ENCODE measurements at places on chromosomes 6 and 20. TPM values are rescaled to one million over a fixed set of nuclear protein-coding genes. Genes with fewer than 3 reads are reported as not detected.
A peak's percentile ranks its signal among the peaks of the same experiment; 100 is the strongest.

TRAM2 gene
- polyA plus RNA-seq = 3.3 TPM

GGTLC1 gene
- polyA plus RNA-seq = not detected

RBBP8NL gene
- polyA plus RNA-seq = not detected

ZBTB9 gene
- 10.4 TPM for polyA plus RNA-seq

LY6G6D gene
- not detected for polyA plus RNA-seq

HSPA1L gene
- 1.6 TPM for polyA plus RNA-seq

RPL10A gene
- polyA plus RNA-seq = 1,445 TPM

MCUR1 gene
- 9.7 TPM for polyA plus RNA-seq

PBOV1 gene
- not detected for polyA plus RNA-seq

KIAA0408 gene
- not detected for polyA plus RNA-seq

ARMC12 gene
- 0.30 TPM for polyA plus RNA-seq

BPIFB4 gene
- not detected for polyA plus RNA-seq

RBPJL gene
- not detected for polyA plus RNA-seq

GRCh38 chr20:25046181-25046641, 11.7 kb downstream of the ACSS1 start:
- DNase-seq = no peak
- peaks cover 2% of the 10 kb centered on the region for H3K36me3 ChIP-seq
- H3K4me3 ChIP-seq = no peak overlapping the region

GRCh38 chr20:23446505-23446904, 6.2 kb downstream of the CST11 start:
- DNase-seq = no peak
- H3K4me3 ChIP-seq = no peak overlapping the region
- no peaks in the 10 kb centered on the region for H3K36me3 ChIP-seq
- H3K27ac ChIP-seq = no peak overlapping the region
- peaks cover 10% of the 10 kb centered on the region for H3K4me1 ChIP-seq
- no peaks in the 10 kb centered on the region for H3K27me3 ChIP-seq

DNA sequence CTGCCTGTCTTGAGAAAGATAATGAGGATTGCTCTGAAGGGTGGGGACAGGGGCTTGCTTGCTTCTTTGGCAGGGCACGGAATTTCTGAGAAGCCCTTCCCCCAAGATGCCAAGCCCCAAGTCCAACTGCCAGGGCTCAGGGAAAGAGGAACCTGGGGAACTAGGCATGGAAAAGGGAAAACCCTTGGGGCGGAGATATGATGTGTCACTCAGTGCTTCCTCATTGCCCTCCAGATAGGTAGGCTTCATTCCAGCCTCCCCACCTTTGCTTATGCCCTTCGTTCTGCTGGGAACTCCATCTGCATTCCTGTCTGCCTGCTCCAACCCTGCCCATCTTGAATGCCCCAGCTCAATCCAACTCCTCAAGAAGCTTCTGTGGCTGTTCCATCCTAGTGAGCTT, 61.2 kb downstream of the VEGFA start:
- no peak overlapping the region for H3K27ac ChIP-seq
- no peak for DNase-seq
- H3K4me3 ChIP-seq = no peak overlapping the region

- H3K27me3 ChIP-seq = no peaks in the 10 kb centered on the region
- H3K4me1 ChIP-seq = peaks cover 3% of the 10 kb centered on the region
- H3K4me3 ChIP-seq = no peak overlapping the region
- no peak for DNase-seq
- no peak overlapping the region for H3K27ac ChIP-seq
These were observed 139.2 kb downstream of the SOX4 start for GRCh38 chr6:21732731-21733130.

- no peaks in the 10 kb centered on the region for H3K4me1 ChIP-seq
- DNase-seq = no peak
- no peak overlapping the region for H3K4me3 ChIP-seq
- H3K27ac ChIP-seq = no peak overlapping the region
- peaks cover 13% of the 10 kb centered on the region for H3K27me3 ChIP-seq
These were observed 319.2 kb upstream of the MOCS1 start for GRCh38 chr6:40253420-40253819.

DNA sequence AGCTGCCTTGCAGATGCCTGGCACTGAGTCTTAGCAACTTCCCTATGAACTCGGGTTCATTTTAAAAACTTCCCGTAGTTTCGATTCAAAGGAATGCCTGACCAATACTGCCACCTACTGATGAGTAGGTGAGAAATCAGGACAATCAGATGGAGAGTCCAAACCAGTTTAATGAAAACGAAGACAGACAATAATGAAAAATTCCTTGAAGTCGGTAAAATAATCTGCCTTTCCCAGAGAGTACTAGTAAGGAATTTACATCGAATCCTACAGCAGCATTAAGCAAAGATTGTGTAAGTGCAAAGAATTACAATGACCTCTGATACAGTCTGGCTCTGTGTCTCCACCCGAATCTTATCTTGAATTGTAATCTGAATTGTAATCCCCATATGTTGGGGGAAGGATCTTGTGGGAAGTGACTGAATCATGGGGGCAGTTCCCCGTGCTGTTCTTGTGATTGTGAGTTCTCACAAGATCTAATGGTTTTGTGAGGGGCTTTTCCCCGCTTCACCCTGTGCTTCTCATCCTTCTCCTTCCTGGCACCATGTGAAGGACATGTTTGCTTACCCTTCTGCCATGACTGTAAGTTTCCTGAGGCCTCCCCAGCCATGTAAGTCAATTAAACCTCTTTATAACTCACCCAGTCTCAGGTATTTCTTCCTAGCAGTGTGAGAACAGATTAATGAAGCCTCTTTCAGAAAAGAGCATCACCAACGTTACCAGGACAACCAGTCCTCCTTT, 134.4 kb downstream of the ARHGAP18 start:
- H3K27ac ChIP-seq = no peak overlapping the region
- no peaks in the 10 kb centered on the region for H3K27me3 ChIP-seq
- peak; percentile 14 for DNase-seq
- peaks cover under 1% of the 10 kb centered on the region for H3K36me3 ChIP-seq
- peak overlapping the region; percentile 61 for H3K4me3 ChIP-seq
- peaks cover 4% of the 10 kb centered on the region for H3K4me1 ChIP-seq

DNA sequence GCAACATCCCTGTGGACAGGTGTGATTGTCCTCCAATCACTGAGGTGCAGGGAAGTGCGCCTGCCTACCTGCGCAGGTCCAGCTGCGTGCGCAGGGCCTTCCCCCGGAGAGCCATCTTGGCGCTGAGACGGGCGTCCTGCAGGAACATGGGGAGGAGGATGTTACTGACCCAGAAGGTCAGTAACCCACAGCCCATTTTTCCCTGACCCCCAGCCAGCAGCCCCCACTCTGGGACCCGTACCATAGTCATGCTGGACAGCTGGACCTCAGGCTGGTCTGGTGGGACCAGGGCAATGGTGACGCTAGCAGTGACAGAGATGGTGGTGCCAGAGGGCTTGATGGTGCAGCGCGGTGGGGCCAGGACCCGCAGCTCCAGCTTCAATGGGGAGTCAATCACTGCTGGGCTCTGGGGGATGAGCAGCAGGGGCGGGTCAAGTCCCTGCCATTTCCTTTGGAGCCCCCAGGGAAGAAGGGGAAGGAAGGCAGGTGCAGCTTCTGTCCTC, 9.7 kb downstream of the PLTP start:
- H3K4me1 ChIP-seq = no peaks in the 10 kb centered on the region
- no peak for DNase-seq
- H3K36me3 ChIP-seq = peaks cover 12% of the 10 kb centered on the region

DNA sequence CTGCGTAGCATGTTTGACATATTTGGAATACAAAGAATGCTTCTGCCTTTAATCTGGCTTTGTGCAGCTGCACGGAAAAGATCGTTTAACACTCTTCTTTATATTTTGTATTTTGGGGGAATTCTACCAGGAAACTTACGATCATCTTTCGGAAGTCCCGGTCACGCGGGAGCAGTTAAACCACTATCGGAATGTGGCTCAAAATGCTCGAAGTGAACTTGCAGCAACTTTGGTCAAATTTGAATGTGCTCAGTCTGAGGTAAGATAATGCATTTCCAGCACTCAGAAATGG, 42.3 kb downstream of the CCDC170 start:
- peaks cover 14% of the 10 kb centered on the region for H3K27me3 ChIP-seq
- H3K36me3 ChIP-seq = peaks cover 4% of the 10 kb centered on the region
- no peak overlapping the region for H3K27ac ChIP-seq
- DNase-seq = no peak
- H3K4me3 ChIP-seq = no peak overlapping the region
- no peaks in the 10 kb centered on the region for H3K4me1 ChIP-seq

GRCh38 chr6:83708546-83708969, 343 bp downstream of the SNAP91 start:
- H3K27me3 ChIP-seq = peaks cover 21% of the 10 kb centered on the region
- no peak overlapping the region for H3K4me3 ChIP-seq
- H3K4me1 ChIP-seq = peaks cover 3% of the 10 kb centered on the region
- DNase-seq = no peak
- no peak overlapping the region for H3K27ac ChIP-seq

GRCh38 chr6:13990796-13991195, 66.0 kb downstream of the RNF182 start:
- H3K4me1 ChIP-seq = no peaks in the 10 kb centered on the region
- no peak overlapping the region for H3K27ac ChIP-seq
- peaks cover 26% of the 10 kb centered on the region for H3K27me3 ChIP-seq
- DNase-seq = no peak

DNA sequence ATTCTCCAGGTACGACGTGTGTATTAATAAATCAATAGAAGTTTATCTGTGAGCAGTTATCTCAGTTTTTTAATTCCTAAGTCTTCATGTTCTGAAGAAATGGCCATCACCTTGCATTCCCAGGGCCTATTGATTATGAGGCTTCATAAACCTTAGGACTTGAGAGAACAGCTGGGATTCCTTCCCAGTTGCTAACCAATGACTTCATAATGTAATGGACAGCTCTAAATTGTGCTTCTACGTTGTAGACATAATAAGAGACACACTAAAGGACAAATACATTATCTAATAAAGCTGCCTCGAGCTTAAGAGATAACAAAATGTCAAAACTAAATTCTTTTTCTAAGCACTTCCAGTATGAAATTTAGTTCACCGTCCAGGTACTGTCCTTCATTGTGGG, 30.6 kb downstream of the TSHZ2 start:
- no peak overlapping the region for H3K4me3 ChIP-seq
- peaks cover 5% of the 10 kb centered on the region for H3K36me3 ChIP-seq
- H3K27me3 ChIP-seq = no peaks in the 10 kb centered on the region
- peaks cover 27% of the 10 kb centered on the region for H3K4me1 ChIP-seq

DNA sequence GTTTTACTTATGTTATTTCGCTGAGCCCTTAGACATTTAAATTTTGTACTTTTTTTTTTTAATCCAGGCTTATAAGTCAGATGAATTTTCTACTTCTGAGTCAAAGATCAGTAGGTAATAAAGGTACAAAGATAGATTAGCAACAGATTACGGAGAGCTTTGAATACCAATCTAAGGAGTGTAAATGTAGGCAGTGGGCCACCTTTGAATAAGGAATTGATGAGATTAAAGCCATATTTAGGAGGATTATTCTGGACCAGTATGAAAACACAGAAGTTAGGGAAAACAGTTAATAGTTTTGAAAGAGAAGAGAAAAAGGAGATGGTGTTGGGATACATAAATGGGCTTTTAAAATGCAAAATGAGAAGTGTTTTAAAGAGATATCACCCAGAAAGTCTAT, 117.6 kb downstream of the SLC16A10 start:
- H3K36me3 ChIP-seq = no peaks in the 10 kb centered on the region
- H3K27ac ChIP-seq = no peak overlapping the region
- no peak overlapping the region for H3K4me3 ChIP-seq
- H3K27me3 ChIP-seq = no peaks in the 10 kb centered on the region

GRCh38 chr6:52020945-52021570, 66.4 kb downstream of the PKHD1 start:
- no peaks in the 10 kb centered on the region for H3K4me1 ChIP-seq
- no peak overlapping the region for H3K27ac ChIP-seq
- no peak for DNase-seq
- H3K27me3 ChIP-seq = peaks cover 28% of the 10 kb centered on the region

GRCh38 chr20:61704661-61705060, 361.0 kb downstream of the TAF4 start:
- H3K27me3 ChIP-seq = no peaks in the 10 kb centered on the region
- no peak overlapping the region for H3K27ac ChIP-seq
- DNase-seq = no peak
- no peaks in the 10 kb centered on the region for H3K4me1 ChIP-seq

GRCh38 chr20:16477632-16478031, 95.6 kb downstream of the KIF16B start:
- H3K4me1 ChIP-seq = peaks cover 7% of the 10 kb centered on the region
- H3K27ac ChIP-seq = no peak overlapping the region

DNA sequence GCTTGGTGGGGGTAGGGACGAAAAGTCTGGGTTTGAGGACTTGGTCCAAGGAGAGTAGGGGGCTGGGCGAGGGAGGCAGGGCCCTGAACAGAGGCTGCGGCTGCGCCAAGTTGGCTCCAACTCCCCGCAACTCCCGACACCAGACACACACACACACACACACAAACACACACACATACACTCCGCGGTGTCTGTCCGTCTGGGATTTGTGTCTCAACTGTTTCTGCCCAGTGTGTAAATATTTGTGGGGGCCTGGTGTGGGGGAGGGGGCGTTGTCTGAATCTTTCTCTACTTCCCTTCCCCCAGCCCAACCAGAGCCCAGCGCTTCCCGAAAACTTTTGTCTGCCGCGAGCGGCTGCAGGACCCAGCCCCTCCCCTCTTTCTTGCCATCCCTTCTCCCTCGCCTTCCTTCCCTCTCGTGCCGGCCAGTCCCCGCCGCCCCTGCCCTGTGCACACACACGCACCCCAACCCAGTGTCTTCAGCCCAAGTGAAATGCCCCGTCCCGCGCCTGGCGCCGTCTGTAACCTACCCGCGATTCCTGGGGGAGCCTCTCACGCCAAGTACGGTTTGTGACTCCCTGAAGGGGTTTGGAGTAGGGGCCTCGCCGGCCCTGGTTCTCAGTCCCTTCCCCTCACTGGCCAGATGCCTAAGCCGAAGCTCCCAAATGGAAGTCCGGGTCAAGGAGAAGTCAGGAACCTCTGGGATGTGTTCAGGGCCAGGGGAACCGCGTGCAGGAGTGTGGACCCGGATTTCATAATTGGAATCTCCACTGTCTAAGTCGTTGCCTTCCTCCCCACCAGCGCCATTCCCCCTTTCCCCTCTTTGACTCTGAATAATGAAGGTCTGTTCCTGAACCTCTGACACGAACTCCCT, 904 bp downstream of the MDFI start:
- H3K27ac ChIP-seq = no peak overlapping the region
- H3K4me3 ChIP-seq = peak overlapping the region; percentile 43
- H3K4me1 ChIP-seq = peaks cover 8% of the 10 kb centered on the region
- H3K36me3 ChIP-seq = peaks cover 3% of the 10 kb centered on the region
- no peak for DNase-seq
- peaks cover 39% of the 10 kb centered on the region for H3K27me3 ChIP-seq

DNA sequence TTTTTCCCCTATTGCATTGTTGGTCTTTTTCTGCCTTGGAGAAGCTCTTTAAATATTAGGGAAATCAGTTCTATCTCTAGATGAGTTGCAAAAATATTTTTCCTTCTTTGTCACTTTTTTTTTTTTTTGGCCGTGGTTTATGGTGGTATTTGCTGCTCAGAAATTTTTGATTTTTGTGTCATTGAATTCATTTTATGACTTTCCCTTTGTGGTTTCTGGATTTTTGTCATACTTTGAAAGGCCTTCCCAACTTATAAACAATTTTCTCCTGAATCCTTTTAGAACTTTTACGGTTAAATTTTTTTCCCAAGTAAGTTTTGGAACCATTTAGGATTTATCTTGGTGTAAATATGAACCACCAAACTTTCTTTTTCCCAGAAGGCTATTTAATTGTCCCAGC, 145.6 kb downstream of the GJA10 start:
- H3K27me3 ChIP-seq = no peaks in the 10 kb centered on the region
- peaks cover 4% of the 10 kb centered on the region for H3K36me3 ChIP-seq
- H3K27ac ChIP-seq = no peak overlapping the region
- H3K4me1 ChIP-seq = peaks cover 20% of the 10 kb centered on the region

Data from naive thymus-derived CD8-positive, alpha-beta T cell (primary cell).